Adipocyte (in vitro differentiated cells): ENCODE measurements at places on chromosomes 11 and 22.

DNA sequence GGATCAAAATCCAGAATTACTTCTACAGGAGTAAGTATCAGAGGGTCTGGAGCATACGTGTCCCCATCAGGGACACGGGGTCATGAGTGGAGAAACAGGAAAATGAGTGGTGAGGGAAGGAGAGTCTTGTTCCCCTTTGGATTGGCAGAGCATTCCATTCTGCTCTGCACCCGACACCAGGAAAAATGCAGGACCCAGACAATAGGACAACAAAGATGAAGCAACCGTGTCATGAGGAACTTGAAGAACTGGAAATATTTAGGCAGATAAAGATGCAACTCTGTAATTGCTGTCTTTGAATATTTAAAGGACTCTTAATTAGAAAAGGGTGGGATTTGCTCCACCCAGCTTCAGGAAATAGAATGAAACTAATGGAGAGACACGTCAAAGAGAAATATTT, 89.0 kb upstream of the BLID start:
- DNase-seq: peak; percentile 57

- DNase-seq: no peak
Observed at GRCh38 chr11:109590782-109591181, 168.8 kb downstream of the C11orf87 start.

DNA sequence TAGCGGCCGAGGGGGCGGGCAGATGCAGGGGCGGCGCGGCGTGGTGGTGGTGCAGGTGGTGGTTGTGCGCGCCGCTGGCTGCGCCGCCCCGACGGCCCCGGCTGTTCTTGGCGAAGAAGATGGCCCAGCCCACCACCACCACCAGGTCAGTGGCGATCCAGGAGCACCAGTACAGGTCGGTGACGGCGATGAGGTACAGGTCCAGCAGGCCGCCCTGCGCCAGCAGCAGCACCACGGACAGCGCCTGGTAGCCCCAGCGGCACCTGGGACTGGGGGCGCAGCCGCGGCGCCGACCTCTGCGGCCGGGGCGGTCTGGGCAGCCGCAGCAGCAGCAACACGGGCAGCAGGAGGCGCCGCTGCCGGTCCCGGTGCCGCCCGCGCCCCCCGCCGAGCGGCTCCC, 879 bp downstream of the TMEM121B start:
- DNase-seq: peak; percentile 62

DNA sequence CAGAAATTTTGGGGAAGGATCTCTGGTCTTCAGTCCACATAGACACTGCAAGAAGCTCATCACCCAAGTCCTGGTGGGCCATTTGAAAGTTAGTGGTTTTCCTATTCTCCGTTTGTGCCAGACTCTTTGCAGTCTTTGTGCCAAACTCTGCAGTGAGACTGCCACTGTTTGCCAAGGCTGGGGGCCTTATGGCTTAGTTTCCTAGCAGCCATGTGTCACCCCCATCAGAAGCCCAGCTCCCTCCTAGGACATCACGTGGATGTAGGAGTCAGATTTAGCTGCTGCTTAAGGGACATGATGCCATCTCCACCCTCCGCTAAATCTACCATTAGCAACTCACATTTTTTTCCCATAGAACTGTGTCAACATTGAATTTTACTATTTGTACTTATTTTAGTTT, 220.0 kb downstream of the C11orf91 start:
- DNase-seq: no peak

DNA sequence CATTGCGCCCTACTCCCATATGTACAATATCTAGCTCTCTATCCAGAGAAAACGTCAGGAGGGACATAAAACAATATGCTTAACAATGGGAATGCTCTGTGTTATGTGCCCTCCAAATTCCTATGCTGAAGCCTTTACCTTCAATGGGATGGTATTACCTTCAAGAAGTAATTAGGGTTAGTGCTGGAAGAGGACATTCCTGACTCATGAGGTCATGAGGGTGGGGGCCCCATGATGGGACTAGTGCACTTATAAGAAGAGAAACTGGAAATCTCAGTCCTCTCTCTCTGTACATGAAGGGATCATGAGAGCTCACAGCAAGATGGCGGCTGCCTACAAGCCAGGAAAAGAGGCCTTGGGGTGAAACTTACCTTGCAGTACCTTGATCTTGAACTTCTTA, 20.3 kb downstream of the MMP20 start:
- no peak for DNase-seq

- DNase-seq: peak; percentile 10
Observed at GRCh38 chr11:121207485-121208115, 85.0 kb upstream of the SC5D start.

- DNase-seq: no peak
Observed at GRCh38 chr11:116409238-116409637, 363.5 kb downstream of the BUD13 start.

- DNase-seq: no peak
Observed at GRCh38 chr11:29679996-29680395, 336.8 kb downstream of the KCNA4 start.

- no peak for DNase-seq
Observed at GRCh38 chr11:36822829-36823228, 224.8 kb upstream of the RAG2 start.

GRCh38 chr11:75598264-75598663, 36.2 kb downstream of the SERPINH1 start:
- DNase-seq: peak; percentile 40

- no peak for DNase-seq
Observed at GRCh38 chr11:108237058-108237481, 14.2 kb downstream of the ATM start.

GRCh38 chr11:75768112-75768908, at the start of gene DGAT2:
TSS of gene DGAT2 (plus strand) at chr11:75768778. CDS start at chr11:75768992, 214 bp downstream.
- peak; percentile 78 for DNase-seq

DNA sequence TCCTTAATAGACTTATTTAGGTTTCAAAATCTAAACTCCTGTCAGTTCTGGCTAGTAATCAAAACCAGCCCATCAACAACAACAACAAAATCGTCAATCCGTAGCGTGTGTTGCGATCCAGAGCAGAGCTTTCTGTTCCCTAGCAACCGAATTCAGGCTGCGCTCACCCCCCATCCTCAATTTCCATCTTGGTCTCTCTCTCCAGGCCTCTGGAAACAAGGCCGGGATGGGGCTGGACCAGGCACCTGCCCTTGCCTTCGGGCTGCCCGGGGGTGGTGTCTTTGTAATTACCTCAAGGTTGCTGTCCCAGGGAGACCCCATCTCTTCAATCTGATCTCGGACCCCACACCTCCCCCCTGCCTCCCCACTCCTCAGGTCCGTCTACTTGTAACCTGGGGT, 1341.5 kb downstream of the BRD1 start:
- DNase-seq: no peak

DNA sequence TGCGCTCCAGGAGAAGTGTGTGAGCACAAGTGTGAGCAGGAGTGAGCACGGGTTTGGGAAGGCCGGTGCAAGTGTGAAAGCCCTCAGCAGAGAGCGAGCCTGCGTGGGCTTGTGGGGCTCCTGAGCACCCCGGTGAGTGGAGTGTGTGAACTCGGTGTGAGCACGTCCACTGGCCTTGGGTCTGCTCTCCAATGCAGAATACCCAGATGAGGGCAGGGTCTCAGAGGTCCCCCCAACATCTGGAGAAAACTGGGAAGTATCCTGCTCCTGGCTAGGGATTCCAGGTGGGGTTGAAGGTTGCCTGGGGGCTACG, 1.2 kb downstream of the ESRRA start:
- no peak for DNase-seq

DNA sequence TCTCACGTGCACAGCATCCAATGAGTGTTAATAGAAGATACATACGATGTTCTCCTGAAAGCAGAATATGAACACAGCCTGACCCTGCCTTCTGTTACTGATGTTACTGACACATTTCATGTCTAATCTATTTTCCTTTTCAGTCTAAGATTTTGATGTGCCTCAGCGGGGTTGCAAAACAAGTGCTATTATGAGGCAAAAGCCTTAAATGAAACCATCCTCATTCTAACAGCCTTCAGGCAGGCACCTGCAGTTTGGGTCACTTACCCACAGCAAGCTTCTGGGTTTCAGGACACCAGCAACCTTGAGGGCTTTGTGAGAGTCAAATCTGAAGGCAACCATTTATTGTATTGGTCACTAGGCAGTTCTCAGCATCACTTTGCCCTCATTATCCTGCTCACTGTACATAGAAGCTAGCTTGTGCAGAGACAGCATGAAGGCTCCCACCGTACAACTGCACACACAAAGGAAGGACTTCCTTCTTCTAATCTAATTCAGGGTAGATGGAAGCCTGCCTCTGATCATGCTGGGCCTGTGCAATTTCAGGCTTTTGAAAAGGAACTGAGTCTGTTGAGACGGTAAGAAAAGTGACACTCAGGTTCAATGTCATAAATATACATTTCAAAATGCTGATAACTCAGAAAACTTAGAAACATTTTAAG, 183.2 kb upstream of the PITPNB start:
- DNase-seq: no peak

GRCh38 chr22:24685531-24686190, 82.7 kb downstream of the GGT1 start:
- no peak for DNase-seq

GRCh38 chr11:107043242-107044006, 25.1 kb upstream of the GUCY1A2 start:
- DNase-seq: peak; percentile 88

DNA sequence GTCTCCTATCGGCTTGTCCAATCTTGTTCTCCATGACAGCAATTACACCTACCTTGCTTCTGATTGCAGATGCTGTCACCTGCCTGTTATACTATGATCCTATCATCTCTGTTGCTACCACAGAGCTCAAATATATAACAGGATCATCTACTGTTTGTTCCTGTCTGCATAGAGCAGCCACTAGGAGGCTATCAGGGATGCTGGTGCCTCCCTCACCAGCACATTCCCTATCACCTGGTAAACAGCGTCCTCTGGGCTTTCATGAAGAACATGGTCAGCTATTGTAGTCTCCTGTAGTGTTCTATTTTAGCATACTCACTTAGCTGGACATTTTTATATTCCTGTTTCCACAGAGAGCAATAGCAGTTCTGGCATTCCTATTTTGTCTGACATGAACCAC, 87.8 kb upstream of the FAT3 start:
- DNase-seq: no peak

DNA sequence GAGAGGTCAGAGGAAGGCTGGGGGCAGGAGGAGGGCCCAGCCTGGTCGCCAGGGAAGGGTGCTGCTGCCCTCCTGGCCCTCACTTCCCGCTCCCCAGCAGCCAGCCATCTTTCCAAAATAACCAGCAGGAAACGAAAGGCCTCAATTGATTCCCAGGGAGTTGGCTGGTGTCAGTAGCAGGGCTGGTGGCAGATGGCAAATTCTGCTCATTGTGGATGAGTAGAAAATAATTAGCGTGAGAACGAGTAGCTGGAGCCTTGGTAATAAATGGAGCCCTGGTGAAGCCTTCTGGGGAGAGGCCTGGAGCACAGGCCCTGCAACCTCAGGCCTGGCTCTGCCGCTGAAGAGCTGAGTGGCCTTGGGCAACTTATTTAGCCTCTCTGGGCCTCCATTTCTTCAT, 31.3 kb downstream of the DAGLA start:
- no peak for DNase-seq
